ENCODE measurements at places on chromosomes 7 and 10.

- DNase-seq, result no peak
Measured at GRCh38 chr10:129932182-129932581, 31.9 kb downstream of the EBF3 start.

DNA sequence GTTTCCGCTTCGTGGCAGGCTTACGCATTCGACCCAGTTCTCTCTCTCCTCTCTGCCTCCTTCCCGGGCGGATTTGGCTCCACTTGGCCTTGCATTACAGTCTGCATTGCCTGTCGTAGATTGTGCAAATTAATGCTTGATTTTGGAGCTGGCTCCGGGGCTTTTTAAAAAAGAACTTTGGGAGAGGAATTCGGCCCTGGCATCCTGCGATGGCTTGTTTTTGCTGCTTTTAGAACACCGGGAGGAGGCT is 767 bp downstream of the EIF4EBP2 start:
- DNase-seq, result no peak

DNA sequence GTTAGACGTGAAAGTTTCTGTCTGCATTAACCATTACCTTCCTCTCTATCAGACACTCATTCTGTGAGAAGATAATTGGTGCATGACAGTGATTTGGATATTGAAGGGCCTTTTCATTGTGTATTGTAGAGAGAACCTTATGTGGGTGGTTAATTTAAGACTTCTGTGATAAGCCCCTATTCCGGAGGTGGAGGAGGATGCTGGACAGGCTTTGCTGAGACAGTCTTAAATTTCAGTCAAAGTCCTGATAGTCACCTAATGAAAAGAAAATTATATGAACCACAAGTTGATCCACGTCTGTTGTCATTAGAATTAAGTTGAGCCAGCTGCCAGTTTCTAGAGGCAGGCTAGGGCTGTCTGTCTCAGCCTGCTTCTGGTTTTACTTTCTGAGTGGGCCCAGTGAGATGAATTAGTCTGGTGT is 62.9 kb downstream of the CELF2 start:
- no peak for DNase-seq

DNA sequence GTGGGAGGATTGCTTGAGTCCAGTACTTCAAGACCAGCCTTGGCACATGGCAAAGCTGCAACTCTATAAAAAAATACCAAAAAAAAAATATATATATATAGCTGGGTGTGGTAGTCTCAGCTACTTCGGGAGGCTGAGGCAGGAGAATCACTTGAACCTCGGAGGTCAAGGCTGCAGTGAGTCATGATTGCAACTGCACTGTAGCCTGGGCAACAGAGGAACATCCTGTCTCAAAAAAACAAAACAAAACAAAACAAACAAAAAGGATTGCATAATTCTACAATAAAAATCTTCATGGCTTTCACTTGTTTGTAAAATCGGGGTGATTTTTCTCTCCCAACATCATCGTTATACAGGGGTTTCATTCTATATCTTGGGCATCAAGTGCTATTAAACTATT is 35.1 kb downstream of the GUSB start:
- no peak for DNase-seq

GRCh38 chr10:121607310-121608055 is 9.2 kb upstream of the FGFR2 start:
- no peak for DNase-seq

GRCh38 chr7:91082852-91083495 is 181.3 kb upstream of the FZD1 start:
- DNase-seq, result no peak
